ENCODE measurements at places on chromosomes 2 and 18. TPM values are rescaled to one million over a fixed set of nuclear protein-coding genes. Genes with fewer than 3 reads are reported as not detected.

Gene TXNDC2
- not detected for total RNA-seq

Gene AMER3
- total RNA-seq = 0.23 TPM

Gene ZBTB14
- total RNA-seq = 12.6 TPM

Gene IL36G
- not detected for total RNA-seq

Gene SERPINB11
- not detected for total RNA-seq

Gene FIGN
- 6.1 TPM for total RNA-seq
